ENCODE measurements at places on chromosomes 7 and 10.
A peak's percentile ranks its signal among the peaks of the same experiment; 100 is the strongest.

GRCh38 chr10:101986624-101986971 lies 69.4 kb downstream of the ARMH3 start:
- DNase-seq = no peak

DNA sequence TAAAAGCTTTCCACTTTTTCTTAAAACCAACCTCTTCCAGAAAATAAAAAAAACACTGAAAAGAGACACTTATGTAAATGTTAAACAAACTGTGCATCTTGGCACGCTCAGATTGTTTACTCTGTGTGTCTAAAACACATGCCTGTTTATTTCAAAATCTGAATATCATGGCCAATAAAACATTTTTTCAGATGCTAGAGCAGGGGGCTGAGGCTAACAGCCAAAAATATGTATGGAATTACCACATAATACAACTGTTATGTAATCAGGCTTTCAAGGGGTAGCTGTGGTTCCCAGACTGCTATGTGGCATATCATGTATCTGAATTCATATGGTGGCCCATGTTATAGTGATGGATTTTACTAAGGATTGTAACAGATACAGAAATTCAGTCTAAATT lies 130.4 kb downstream of the HIBADH start:
- no peak for DNase-seq

DNA sequence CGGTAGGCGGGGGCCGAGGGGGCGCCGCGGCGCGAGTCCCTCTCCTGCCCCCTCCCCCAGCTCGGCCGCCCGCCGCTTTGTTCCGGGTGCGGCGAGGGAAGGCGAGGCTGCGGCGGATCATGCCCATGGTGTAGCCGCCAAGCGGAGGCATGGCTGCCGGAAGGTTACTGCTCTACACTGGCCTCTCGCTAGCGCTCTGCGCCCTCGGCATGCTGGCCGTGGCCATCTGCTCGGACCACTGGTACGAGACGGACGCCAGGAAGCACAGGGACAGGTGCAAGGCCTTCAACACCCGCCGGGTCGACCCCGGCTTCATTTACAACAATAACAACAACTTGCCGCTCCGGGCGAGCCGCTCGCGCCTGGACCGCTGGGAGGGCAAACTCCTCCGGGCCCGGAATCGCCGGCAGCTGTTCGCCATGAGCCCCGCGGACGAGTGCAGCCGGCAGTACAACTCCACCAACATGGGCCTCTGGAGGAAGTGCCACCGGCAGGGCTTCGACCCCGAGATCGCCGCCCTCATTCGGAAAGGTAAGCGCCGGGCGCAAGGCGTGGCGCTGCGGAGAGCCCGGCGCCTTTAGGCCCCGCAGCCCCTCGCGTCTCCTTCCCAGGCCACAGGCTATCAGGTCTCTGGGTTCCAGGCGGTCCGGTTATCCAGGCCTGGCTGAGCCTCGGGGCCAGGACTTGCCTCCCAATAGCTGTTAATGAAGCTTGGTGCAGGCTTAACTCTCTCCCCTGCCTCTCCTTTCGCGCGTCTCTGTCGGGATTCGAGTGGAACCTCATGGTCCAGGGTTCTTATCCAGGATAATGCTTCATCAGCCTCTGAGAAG lies 513 bp downstream of the TMEM178B start:
- DNase-seq = no peak

GRCh38 chr10:69968830-69969229 lies 83.8 kb upstream of the MACROH2A2 start:
- DNase-seq = no peak

DNA sequence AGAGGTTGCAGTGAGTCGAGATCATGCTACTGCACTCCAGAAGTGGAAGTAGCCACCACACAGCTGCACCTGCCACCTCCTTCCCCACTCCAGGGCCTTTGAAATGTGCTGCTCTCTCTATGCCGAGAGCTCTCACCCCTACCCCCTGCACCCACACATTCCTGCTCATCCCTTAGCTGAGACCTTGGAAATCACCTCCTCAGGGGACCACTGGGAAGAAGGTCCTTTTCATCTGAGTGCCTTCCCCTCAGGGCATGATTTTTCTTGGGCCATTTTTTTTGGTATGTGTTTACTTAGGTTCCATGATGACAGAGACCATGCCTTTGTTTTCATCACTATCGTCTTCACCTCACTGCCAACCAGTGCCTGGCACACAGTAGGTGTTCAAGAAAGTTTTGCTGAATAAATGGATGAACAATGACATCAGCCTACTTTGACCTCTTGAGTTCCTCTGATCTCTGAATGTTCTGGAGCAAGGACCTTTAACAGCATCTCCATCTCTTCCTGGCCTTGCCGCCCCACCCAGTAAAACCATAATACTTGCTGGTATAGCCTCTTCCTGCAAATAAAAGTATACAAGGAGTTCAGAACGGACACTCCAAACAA lies 166.6 kb upstream of the KLF14 start:
- no peak for DNase-seq

- no peak for DNase-seq
Observed at GRCh38 chr10:5540080-5540479, 15.3 kb downstream of the CALML3 start.

DNA sequence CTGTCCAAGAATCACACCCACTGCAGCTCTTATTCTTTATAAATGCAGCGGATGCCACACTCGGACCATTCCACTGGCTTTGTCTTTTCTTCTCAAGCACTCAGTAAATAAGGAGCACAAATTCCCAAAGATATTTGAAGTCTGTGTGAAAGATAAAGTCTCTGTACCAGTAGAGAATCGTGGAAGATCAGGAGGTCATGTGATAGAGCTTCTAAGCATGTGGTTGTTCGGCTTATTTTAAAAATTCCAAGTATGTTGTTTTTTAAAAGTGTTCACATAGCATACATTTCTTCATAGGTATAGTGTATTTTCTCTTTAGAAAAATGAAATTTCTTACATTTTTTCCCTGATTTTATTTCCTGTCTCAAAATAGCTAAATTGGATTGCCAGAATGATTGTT lies 75.8 kb downstream of the NOC3L start:
- DNase-seq = no peak

DNA sequence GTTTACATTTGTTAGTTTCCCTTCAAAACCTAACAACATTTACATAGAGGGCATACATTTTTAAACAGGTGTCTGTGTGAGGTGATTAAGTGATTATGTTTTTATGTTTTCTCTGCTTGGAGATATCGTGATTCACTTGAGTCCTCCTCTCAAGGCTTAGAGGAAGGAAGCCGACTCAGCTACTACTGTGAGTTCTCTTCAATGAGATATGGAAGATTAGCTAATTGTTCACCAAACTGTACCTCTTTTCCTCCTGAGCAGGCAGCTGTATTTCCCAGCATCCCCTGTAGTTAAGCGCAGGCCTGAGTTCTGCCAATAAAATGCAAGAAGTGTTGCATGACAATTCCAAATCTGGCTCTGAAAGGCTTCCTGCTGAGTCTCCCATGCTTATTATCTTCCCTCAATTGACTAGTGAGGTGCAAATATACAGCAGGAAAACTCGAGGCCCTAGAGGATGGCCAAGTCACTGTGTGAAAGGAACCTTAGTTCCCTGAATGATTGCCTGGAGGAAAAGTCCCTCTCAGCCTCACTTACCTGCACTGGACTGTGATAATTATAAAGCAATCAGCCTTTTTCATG lies 528.7 kb downstream of the GRM8 start:
- DNase-seq = no peak

DNA sequence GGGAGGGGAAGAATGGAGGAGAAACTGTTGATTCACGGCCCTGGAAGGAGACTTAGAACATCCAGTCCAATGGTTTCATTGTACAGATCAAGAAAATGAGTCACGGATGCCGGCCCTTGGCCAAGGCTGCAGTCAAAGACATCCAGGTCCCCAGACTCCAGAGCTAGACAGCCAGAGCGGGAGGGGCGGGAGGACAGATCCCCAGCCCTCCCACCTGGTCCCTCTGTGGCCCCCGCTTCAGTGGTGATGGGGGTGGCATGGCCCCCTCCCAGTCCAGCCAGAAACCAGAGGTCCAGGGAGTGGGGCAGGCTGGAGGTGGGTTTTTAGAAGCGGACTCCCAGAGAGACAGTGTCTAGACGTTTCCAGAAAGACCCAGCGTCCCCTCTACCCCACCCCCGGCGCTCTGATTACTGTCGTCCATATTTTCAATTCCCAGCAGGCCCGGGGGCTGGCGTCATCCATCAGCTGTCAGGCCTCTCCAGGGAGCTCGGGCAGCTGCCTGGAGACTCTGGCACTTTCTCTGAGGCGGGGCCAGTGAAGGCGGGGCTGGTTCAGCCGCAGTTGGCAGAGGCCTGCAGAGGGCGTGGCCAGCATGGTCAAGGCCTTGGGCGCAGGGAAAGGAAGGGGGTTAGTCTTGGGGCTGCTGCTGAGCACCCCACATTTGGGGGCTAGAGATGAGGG lies 8.0 kb upstream of the HSPB1 start:
- peak; percentile 95 for DNase-seq

DNA sequence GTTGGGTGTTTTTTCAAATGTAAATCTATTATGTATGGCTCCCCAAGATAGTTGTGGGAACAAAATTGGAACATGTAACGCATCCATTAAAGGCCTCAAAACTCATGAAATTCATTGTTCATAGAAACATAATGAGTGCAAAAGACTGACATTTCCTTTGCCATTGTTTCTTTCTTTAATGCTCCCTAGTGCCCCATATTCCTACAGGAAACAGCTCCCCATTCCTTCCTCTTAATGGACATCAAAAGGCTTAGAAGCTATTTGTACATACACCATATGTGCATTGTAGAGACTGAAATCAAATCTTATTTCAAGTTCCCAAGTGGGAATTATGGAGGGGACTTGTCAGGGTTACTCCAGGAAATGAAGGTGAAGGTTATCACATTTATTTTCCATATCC lies 139.1 kb downstream of the AHR start:
- DNase-seq = no peak

GRCh38 chr10:99975106-99975829 lies 34.5 kb downstream of the DNMBP start:
- no peak for DNase-seq

DNA sequence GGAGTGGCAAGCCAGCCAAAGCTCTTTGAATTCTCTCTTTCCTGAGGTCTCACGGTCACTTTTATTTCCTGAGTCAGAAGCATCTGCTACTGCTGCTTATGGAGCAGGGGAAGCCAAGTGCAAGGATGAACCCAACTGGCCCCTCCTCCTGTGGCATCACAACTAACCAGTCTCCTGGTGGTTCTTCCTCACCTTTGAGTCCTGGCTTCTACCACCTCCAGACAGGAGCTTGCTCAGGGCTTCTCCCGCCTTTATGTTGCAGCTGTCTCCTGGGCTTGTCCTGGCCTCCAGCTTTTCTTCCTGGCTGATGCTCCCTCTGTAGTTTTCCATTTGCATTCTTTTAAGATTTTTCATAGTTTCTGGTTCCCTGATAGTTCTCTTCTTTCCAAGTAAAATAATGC lies 349.7 kb upstream of the NRP1 start:
- no peak for DNase-seq

DNA sequence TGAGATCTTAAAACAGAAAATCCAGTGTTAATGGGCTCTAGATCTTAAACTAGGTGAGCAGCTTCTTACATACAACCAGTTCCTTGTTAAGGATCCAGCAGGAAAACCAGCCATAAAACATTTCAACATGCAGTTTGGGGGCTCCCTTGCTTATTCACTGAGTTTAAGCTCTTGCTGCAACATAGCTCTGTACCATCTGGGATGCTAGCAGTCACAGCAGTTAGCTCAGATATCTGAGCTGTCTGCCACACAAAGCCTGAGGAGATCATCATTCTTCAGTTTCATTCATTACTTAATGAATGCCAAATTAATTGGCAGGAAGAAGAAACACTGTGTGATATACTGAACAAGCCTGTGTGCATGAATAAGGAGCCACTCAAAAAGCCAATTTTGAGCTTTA lies 62.8 kb downstream of the PODXL start:
- no peak for DNase-seq

GRCh38 chr10:30365278-30365677 lies 16.2 kb upstream of the MTPAP start:
- no peak for DNase-seq

- DNase-seq = no peak
Observed at GRCh38 chr7:97499204-97499603, 232.7 kb upstream of the TAC1 start.

- DNase-seq = no peak
Observed at GRCh38 chr7:154304231-154304630, 252.0 kb downstream of the DPP6 start.

DNA sequence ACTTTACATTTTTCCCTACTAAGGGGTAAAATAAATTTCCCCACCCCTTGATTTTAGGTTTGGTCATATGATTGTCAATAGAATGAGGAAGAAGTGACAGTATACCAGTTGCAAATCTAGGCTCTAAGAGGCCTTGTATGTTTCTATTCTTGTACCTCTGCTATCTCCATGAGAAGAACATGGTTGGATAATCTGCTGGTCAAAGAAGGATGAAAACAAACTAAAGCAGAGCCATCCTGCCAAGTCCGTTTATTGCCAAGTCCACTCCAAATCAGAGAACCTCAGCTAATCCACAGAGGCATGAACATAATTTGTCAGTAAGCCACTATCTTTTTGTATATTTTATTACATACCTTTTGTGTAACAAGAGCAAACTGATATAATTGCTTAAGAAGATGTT lies 98.0 kb downstream of the CRPPA start:
- no peak for DNase-seq

GRCh38 chr10:35925493-35925892 lies 283.4 kb upstream of the FZD8 start:
- no peak for DNase-seq
